D341Med (cell line): ENCODE measurements at places on chromosomes 2 and 18.
A peak's percentile ranks its signal among the peaks of the same experiment; 100 is the strongest.

DNA sequence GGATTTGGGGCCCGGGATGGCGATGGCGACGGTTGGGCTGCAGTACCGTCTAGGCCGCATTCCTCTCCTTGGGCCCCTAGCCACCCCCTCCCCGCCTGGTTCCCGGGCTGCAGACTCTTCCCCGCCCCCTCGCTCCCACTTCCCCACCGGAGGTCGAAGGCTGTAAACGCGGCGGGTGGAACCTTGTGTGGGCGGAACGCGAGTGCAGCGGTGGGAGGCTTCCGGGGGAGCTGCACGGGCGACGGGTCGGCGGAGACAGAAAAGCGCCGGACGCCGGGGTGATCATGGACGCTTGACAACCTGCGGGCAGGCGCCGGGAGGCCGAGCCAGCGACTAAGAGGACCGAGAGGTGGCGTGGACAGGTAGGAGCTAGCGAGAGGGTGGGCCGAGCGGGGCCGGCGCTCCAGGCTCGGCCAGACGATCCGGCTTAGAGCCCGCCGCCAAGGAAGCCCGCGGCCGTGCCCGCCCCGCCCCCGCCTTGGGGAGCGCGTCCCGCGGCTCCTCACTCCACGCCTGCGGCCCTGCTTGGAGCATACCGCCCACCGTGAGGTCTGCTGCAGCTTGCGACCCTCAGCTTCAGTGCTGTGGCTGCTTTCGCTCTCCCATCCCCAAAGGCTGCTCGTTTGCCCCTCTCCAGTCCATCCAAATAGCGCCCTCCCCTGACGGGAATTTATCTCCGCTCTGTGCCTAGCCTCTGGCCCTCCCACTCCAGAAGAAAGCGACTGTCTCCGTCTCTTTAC, at the start of gene COPS7B:
Gene COPS7B (plus strand): TSS at position 269 of the 740 bp plus-strand sequence. CDS start 2,126 bp downstream, outside the sequence.
- peak; percentile 85 for DNase-seq

DNA sequence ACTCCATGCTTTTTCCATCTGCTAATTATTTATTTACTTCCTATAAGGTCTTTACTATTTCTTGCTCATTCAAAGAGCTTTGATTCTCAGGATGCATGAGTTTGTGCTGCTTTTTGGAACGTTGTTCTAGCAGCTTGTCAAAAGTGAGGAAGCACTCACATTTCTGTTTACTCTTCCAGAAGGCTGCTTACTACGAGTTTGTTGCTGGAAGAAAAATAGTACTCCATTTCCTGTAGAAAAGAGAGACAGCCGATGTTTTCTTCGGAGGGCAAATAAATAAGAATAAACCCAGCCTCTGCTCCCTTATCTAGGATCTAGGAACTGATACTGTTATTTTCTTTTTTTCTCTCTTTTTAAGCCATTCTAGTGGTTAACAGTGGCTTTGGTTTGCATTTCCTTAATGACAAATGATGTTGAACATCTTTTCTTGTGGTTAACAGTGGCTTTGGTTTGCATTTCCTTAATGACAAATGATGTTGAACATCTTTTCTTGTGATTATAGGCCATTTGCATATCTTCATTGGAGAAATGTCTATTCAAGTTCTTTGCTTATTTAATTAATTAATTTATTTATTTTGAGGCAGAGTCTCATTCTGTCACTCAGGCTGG, 20.5 kb downstream of the CYP27A1 start:
- DNase-seq: no peak

GRCh38 chr2:169139145-169139544, 69.8 kb downstream of the DHRS9 start:
- no peak for DNase-seq

DNA sequence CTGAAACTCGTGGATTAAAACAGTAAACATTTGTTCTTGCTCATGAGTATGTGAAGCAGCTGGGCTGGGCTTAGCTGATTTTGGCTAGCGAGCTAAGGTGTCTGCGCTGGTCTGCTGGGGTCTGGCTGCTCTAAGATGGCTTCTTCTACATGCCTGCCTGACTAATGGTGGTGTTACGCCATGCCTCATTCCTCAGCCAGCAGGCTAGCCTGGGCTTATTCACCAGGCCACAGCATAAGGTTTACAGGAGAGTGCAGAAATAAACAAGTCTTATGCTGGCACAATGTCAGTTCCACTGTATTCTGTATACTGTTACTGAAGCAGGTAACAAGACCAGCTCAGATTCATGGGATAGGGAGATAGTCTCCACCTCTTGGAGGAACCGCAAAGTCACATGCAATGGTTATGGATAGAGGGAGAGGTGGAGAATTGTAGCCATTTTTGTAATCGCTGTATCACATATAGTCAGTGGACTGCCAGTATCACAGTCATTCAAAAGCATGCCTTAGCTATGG, 80.0 kb downstream of the RHBDD1 start:
- DNase-seq: no peak

- DNase-seq: peak; percentile 84
Measured at GRCh38 chr2:113324684-113325160, 46.0 kb upstream of the PAX8 start.

DNA sequence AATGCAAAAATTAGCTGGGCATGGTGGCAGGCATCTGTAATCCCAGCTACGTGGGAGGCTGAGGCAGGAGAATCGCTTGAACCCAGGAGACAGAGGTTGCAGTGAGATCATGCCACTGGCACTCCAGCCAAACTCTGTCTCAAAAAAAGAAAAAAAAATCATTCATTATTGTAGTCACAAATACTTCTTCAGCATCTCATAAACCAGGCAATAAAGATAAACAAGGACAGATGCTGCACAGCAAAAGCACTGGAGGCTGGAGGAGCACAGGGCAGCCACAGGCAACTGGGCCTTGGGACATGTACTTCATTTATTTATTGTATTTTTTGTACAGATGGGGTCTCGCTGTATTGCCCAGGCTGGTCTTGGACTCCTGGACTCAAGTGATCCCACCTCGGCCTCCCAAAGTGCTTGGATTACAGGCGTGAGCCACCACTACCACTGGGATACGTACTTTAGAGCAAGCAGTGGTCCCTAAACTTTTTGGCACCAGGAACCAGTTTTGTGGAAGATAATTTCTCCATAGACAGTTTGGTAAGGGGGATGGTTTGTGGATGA, 16.8 kb upstream of the MAT2A start:
- no peak for DNase-seq

DNA sequence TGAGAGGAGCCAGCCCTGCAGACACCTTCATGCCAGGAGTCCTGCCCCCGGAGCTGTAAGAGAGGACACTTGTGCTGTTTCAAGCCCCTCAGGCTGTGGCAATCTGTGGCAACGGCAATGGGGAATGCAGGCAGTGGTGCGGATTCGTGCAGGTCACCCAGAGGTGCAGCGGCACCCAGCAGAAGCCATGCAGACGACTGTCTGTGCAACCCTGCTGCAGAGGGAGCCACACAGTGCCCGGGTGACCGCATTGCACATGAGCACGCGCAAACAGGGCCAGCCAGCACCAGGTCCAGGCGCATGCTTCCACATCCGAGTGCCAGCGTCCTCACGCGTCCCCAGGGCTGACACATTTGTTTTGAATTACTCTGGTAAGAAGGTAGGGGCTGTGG, 84.8 kb upstream of the GPC1 start:
- no peak for DNase-seq

GRCh38 chr2:53942280-53942679, 28.5 kb downstream of the PSME4 start:
- DNase-seq: no peak

DNA sequence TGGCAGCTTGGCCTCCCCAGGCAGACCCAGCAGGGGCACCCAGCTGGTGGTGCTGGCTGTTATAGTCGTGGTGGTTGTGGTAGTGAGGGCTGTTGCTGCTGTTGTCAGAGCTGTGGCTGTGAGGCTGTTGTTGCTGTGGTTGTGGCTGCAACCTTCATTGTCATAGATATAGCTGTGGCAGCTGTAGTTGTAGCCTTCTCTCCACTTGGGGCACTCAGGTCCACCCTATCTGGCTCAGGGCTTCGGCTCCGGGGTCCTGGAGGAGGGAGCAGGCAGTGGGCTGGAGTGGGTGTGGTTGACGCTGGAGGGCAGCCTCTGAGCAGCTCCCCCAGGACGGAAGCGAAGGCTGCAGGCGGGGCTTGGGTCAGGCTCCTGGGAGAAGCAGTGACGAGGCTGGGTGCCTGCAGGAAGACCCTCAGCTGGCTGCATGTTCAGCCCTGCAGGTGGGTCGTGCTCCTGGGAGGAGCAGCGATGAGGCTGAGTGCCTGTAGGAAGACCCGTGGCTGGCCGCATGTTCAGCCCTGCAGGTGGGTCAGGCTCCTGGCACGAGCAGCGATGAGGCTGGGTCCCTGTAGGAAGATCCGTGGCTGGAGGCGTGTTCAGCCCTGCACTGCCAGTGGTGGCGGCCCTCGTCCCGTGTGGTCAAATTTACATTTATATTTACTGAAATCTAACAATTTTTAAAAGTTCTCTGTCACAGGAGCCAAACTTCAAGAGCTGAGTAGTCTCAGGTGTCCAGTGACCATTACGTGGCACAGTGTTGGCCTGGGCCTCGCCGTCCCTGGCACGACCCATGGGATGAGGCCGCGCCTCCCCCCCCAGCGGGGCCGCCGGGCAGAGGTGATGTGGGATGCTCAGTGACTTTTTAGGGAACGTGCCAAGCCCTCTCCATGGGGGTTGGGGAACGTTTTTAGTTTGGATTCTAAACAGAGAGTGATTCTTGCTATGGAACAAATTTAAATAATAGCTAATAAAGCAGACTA, 79.2 kb upstream of the PXDN start:
- DNase-seq: no peak

DNA sequence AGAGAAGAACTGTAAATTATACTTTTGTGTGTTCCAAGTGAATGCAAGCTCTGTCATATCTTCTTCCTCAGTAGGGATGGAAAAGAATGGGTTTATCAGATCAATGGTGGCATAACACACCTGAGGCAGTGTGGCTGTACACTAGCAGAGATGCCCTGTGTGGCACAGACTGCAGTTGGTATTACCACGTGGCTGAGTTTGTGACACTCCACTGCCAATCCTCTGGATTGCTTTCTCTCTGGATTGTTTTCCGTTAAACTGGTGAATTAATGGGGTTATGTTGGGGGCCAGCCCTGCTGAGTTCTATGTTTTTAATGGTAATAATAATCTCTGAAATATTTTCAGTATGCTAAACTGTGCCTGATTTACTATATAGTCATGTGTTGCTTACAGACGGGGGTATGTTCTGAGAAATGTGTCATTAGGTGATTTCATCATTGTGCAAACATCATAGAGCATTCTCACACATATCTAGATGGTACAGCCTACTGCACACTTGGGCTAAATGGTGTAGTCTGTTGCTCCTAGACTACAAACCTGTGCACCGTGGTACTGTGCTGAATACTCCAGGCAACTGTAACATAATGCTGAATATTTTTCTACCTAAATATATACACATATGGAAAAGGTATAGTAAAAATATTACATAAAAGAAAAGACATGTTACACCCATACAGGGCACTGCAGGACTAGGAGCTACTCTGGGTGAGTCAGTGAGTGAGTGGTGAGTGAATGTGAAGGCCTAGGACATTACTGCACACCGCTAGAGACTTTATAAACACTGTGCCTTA, 84.7 kb upstream of the ST6GAL2 start:
- no peak for DNase-seq

- no peak for DNase-seq
Measured at GRCh38 chr2:231222318-231223000, 24.0 kb downstream of the ARMC9 start.

- DNase-seq: no peak
Measured at GRCh38 chr18:35418610-35419009, 41.5 kb upstream of the ZNF396 start.

- DNase-seq: no peak
Measured at GRCh38 chr2:127418300-127419111, at the start of gene PROC. Gene PROC, plus strand, starts transcription at chr2:127418427. Its CDS starts 1,516 bp downstream, at chr2:127419943.

- DNase-seq: no peak
Measured at GRCh38 chr2:31810200-31810917, 200.4 kb downstream of the MEMO1 start.

- DNase-seq: no peak
Measured at GRCh38 chr2:181958726-181959125, 26.9 kb upstream of the PPP1R1C start.

- no peak for DNase-seq
Measured at GRCh38 chr2:30269771-30270145, 38.4 kb downstream of the LBH start.

DNA sequence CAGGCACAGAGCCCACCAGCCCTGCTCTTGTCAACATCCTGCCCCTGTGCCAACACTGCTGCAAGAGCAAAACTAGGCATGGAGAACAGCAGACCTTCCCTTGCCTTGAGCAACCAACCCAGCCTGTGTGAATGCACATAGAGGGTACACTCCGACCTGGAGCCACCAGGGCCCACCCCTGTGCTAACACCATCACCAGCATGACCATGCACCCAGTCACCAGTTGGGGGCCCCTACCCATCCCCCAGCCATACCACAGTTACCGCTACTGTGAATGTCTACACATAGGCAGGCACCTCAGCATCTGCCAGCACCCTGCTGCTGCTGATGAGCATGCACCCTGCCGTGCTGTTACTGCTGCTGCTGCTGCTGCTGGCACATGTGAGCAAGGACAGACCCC, 301.9 kb upstream of the ST6GAL2 start:
- DNase-seq: no peak

- DNase-seq: no peak
Measured at GRCh38 chr2:45731141-45731540, 79.7 kb downstream of the PRKCE start.

DNA sequence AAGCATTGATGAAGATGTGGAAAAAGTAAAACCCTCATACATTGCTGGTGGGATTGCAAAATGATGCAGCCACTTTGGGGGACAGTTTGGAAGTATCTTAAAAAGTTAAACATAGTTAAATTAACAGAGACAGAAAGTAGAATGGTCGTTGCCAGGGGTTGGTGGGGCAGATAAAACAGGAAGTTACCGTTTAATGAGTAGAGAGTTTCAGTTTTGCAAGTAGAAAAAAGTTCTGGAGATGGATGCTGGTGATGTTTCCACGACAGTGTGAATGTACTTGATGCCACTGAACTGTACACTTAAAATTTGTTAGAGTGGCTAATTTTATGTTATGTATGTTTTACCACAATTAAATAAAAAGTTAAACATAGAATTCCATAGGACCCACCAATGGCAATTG, 44.5 kb upstream of the EGR4 start:
- no peak for DNase-seq

GRCh38 chr2:44877417-44877816, 64.1 kb upstream of the SIX3 start:
- no peak for DNase-seq

- DNase-seq: no peak
Measured at GRCh38 chr2:27838502-27838901, 51.7 kb downstream of the RBKS start.

DNA sequence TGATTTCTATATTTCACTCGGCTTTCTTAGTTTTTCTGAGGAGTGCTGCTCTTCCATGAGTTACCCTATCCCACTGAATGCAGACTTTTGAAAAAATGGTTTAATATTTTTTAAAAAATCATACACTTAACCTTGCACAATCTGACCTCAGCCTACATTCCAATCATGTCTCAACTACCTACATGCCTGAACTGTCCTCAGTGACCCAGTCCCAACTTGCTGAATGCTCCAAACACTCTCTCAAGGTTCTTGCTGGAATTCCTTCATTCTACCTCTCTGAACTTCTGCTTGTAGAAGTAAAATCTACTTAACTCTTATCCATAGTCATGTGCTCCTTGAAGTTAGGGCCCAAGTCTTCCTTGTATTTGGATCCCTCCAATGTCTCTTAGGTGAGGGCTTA, 181.6 kb downstream of the XIRP2 start:
- DNase-seq: no peak

GRCh38 chr2:227623226-227623625, 5.9 kb downstream of the SCYGR4 start:
- DNase-seq: no peak
